ENCODE measurements at places on chromosomes 11 and 22.

DNA sequence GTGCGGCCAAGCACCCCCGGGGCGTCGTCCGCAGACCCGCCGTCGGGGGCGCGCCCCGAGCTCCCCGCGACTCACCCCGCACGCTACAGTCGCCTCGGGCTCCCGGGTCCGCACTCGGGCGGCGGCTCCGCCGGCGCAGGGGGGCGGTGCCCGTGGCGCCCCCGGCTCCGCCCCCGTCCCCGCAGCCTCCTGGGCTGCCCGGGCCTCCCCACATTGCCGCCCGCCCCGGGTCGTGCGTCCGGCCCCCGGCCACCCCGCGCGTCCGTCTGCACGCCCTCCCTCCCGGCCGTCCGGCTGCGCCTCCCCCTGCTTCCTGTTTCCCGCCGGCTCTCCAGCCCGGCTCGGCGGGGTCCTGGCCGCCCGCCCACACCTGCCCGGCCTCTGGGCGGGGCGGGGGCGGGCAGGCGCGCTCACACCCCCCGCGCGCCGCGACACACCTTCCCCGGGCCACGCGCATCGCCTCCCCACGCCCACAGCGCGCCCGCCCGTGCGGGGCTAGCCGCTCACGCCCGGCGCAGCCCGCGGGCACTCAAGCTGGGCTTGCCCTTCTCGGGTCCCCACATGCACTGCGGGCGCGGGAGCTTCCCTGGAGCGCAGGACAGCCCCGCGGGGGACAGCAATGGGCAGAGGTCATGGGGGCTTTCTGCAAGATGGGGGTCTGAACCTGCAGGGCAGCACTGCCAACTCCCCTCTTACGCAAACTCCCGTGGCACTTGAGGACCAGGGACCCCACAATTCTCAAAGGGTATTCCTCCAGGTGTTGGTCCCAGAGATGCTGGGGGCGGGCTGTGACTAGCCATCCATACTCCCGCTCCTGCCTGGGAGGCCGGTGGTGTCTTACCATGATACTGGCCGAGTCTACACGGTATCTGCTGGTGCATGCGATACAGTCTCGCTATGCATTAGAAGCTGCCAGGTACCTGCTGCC is at the start of gene CARD10:
Gene CARD10 (minus strand): TSS at position 148 of the 928 bp plus-strand sequence. CDS start 215 bp downstream, outside the sequence.
- no peak for DNase-seq

DNA sequence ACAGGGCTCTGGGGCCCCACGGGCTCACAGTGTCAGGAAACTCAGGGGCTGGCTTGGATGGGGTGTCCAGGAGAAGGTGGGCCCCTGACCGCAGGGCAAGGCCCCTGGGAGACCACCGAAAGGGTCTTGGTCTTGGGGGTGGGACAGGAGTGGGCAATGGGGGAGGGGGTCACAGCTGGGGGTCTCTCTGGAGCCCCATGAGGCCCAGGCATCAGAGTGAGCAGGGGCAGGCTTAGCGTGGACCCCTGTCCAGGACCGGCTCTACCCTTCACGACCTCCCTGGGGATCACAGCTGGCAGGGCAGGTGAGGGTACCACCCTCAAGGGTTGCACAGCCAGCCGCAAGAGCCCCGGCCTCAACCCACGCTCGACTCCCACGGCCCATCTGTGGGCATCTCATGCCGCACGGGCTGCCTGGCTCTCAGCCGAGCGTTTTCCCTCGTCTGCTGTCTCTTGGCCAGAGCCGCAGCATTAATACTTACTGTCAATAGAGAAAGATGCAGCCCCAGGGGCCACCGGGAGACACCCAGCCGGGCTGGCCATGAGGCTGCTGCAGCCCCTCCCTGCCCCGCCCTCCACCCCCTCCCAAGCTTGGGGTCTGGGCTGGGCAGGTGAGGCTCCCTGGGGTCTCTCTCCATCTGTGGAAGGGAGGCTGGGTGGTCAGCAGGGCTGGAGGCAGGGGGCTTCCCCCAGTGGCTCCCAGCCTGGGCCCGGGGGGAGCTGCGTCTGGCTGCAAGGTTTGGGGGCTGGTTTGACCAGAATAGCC is 662 bp downstream of the MUC5B start:
- no peak for DNase-seq

- no peak for DNase-seq
These were observed 1411.1 kb downstream of the BRD1 start for GRCh38 chr22:48416396-48417224.

- no peak for DNase-seq
These were observed 12.3 kb upstream of the IGSF9B start for GRCh38 chr11:133969112-133969511.

- DNase-seq: peak; percentile 47
These were observed 83.7 kb downstream of the CADM1 start for GRCh38 chr11:115420505-115420904.

DNA sequence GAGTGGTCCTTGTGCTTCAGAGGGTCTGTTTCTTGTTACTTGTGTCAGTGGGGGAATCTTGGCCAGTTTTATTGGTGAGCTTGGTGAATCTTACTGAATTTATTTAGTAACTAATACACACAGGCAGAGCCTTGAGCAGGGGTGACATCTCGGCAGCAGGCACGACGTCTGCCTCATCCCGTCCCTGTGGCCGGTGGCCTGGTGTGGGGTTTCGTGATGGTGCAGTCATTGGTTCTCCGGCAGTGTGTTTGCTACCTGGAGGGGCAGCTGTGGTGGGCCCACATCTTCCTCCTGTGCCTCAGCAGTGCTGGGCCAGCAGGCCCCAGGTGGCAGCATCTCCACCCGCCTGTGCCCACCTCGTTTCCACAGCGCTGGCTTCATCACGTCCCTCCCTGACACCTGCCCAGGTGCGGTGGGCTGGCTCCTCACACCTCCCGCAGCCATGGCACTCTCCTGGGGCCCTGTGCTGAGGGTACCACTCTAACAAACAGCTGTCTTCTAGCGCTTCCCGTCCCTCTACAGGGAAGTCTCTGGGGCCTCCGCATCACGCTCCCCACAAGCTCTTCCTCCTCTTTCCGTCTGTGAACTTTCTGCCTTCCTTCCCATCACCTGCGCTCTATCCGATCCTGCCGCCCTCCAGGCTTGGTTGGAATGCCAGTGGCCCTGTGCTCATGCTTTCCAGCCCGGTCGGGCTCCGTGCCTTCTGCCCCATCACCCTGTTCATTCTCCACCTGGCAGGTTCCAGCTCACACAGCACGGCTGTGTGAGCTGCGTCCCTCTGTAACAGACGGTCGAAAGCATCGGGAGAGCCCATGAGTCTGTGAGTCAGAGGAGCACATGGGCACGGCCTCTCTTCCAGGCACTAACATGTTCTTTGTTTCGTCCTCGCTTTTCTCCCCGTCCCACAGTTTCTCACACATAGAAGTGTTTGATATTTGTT is 203.4 kb downstream of the TBC1D22A start:
- no peak for DNase-seq

DNA sequence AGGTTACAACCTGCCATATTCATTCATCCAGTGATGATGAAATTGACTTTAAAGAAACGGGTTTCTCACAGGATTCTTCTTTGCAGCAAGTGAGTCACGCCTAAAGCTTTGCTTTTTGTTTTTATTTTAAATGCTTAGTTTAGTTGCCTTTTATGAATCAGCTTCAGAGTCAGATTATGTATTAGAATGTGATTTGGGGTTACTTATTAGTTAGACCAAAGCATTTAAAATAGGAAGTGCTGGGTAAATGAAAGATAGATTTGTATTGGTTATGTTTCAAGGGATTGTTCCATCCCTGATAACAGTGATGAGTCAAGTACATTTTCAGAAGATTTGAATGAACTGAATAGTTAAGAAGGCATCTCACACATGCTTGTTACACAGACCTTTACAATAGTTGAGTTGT is 101.3 kb upstream of the GAL start:
- no peak for DNase-seq

DNA sequence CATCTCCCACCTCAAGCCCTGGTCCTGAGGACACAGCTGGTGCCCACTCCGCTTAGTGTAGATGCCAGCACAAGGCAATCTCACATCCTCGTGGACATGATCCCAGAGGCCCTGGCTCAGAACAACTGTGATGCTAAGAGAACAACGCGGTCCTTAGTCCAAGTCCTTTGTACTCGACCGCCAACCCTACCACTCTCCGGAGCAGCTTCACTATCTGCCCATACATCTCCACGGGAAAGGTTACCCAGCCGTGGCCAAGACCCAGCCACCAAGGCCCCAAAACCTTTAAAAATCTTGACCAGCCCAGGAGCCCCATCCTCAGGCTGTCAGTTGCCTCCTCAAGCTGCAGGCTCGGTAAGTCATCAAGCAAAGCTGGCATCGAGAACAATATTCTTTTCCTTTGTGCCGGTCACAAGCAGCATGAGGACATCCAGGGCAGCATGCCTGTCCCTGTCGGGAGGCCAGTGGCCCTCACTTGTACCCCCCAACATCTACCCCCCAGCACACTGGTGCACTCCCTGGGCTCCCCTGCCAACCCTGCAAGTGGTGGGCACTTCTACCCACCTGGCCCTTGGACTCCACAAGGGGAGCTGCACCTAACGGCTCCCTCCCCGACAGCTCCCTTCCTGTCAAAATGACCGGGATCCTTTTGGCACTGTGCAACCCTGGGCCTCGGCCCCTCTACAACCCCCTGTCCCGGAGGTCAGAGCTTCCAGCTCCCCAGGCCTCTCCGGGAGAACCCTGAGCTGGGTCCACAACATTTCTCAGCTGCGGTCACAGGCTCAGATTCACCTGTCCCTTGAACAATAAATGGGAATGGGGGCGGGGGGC is 2.5 kb downstream of the OSBPL5 start:
- DNase-seq: no peak

DNA sequence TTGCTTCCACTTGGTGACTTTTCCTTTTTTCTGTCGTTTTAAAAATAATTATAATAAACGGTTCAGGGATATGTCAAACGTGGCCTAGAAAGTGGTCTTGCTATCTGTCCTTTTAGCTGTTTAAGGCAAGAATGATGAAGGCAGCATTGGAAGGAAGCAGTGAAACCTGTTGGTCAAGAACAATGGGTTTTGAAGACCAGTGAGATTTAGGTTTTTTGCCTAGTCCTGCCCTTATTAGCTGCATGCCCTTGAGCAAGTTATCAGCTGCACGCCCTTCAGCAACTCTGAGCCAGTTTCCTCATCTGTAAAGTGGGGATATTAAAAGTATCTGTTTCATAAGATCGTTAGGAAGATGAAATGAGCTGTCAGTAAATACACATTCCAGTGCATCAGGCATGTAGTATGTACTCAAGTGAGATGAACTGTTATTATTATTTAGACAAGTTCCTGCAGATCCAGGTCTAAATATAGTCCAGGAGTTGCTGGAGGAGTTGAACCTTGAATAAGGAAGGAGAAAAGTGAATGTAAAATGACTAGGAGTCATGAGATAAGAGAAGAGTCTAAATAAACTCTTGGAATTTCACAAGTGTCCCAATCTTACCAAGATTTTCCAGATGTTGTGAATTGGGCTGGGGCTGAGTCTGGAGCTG is 90.8 kb upstream of the HSD17B12 start:
- no peak for DNase-seq

DNA sequence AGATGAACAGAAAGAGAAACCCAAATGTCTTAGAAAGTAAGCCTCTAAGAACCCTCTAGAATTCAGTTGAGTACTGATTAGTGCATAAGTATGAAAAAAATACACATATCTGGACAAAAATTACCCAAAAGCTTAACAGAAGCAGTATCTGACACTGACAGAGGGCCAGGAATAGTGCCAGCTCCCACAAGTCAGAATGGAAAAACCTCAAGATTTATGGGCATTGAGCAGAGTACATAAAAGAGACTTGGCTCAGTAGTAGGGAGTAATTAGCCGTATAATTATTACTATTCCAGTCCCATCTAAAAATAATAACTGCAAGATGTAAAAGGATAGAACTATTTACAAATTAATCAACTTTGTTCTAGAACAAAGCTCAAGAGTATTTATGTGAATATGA is 834.5 kb downstream of the FAM181B start:
- DNase-seq: peak; percentile 90

DNA sequence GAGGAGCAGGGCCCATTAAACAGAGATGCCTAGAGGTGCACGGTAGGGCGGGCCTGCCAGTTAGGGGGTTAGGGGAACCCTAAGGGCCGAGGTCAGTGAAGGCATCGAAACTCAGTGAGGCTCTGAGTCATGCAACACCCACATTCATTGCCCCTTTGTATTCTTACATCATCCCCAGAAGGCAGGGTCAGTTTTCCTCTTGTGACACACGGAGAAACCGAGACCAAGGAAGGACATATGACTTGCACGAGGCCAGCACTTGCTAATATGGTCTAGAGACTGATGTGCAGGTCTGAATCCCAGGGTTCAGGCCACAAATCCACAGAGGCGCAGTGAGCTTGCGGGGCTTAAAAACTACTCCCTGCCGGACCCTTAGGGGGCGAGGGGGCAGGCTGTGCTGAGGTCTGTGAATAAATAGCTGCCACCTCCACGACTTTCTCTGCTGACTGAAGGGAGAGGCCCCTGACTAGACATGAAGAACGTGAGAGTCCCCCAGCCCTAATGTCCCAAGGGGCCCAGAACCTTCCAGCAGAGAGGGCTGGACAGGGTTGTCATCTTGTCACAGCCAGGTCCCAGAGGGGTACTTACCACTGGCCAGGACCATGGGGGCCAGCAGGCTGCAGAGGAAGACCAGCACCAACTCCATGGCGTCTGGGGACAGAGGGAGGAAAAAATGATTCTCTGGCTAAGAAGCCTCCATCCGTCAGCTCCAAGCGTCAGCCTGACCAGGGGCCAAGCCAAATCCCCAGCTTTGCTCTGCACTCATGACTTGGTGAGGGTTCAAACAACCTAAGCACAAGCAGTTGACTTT is 17.8 kb upstream of the FXYD2 start:
- DNase-seq: no peak

- DNase-seq: no peak
These were observed 4.0 kb downstream of the SLCO2B1 start for GRCh38 chr11:75154646-75155569.

DNA sequence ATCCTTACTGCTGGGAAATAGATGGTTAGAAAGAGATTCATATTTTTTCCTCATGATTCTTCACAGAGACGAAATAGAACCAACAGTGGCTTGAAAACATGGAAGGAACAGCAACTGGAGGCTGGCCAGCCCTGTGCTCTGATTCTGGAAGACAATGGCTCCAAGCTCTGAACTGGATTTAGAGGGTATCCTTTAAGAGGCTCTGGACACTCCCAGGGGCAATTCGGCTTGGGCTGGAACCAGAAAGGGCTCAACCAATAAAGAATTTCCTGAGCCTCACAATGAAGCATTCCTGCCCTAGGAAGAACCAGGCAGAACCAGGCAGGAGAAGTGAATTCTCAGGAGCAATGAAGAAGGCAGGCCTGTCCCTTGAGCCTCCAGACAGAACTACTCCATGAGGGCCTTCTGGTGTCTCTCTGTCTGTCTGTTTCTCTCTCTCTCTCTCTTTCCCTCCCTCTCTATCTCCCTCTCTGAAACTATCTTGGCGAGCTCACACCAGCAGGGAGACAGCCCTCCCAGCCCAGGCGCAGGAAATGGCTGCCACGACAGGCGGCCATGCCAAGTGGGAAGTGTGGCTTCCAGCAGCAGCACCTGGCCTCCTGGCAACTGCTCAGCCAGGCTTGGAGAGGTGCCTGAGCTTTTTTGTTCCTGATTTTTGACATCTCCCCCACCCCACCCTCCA is 93.3 kb downstream of the RCN1 start:
- DNase-seq: no peak

GRCh38 chr11:128469220-128469619 is 118.1 kb downstream of the ETS1 start:
- no peak for DNase-seq

DNA sequence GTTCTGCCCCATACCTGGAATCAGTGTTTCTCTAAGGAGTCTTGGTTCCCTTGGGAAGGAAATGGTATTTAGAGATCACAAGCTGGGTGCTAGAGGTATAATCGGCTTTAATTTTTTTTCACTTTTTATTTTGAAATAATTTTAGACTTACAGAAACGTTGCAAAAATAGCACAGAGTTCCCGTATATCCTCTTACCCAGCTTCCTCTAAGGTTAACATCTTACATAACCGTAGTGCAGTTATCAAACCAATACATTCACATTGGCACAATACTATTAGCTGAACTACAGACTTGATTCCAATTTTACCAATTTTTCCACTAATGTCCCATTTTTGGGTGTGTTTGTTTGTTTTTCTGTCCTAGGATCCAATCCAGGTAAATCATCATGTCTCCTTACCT is 63.8 kb downstream of the RBX1 start:
- no peak for DNase-seq

All from NCI-H1105 (cell line).